Lower leg skin (tissue), 4 donors: ENCODE measurements at places on chromosomes 4 and X. TPM values are rescaled to one million over a fixed set of nuclear protein-coding genes. Genes with fewer than 3 reads are reported as not detected.

Gene ARSJ
- total RNA-seq: 2.0 TPM

Gene SASH3
- 1.7 TPM for total RNA-seq

DNA sequence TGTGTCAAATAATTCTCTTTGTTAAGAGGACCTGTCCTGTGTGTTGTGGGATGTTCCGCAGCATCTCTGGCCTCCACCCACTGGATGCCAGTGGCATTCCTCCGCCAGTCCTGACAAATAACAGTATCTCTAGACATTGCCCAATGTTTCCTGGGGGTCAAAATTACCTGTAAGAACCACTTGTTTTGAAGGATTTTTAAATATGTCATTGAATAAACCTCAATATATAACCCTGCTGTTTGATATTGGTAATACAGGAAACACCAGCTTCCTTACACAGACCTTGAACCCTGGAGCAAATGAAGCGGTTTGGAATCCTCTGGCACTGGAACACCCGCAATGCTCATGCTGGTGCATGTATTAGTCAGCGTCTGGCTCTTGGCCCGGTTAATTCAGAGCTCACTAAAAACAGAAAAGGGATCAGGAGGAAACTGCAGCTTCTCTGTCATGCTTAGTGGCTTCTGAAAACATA is 101.3 kb downstream of the TBL1X start:
- DNase-seq: peak; percentile 86

Gene CLTRN
- 0.39 TPM for total RNA-seq

Gene SLC25A14
- total RNA-seq: 14.9 TPM

DNA sequence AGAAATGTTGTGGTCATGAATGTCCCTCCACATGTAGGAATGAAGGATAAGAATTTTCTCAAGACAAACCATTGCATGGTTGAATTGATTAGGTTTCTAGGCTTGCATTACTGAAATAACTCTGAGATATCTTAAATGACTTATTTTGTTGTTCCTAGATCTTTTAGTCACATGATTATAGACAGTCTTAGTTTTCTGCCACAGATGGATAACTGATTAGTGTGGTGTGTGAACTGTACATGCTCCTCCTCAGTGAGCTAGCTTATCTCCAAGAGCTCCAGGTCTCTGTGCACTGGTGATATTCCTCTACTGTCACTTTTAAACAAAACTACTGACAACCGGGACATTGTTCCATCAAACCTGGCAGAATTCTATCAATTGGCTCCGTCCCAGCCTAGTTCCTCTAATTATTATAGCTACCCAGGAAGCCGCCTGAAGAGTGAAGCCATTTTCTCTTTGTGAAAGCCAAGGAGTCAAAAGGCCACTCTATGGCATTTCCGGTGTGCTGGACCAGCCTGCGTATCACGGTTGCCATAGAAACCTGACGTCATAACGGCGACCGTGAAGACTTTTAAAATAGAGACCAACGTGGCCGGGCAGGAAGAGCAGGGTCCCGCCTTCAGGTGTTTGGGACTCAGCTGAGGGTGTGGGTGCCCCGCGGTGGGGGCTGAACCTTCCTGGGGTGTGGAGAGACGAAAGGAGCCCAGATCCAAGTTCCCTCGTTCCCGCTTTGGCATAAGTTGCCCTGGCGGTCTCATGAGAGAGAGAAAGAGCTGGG is 28.1 kb downstream of the BEX3 start:
- peak; percentile 37 for DNase-seq

Gene HPGD
- total RNA-seq: 173 TPM

GRCh38 chr4:79657379-79657778 is 249.4 kb upstream of the GK2 start:
- no peak for DNase-seq

- no peak for DNase-seq
Measured at GRCh38 chrX:9698576-9698975, 67.1 kb downstream of the GPR143 start.

DNA sequence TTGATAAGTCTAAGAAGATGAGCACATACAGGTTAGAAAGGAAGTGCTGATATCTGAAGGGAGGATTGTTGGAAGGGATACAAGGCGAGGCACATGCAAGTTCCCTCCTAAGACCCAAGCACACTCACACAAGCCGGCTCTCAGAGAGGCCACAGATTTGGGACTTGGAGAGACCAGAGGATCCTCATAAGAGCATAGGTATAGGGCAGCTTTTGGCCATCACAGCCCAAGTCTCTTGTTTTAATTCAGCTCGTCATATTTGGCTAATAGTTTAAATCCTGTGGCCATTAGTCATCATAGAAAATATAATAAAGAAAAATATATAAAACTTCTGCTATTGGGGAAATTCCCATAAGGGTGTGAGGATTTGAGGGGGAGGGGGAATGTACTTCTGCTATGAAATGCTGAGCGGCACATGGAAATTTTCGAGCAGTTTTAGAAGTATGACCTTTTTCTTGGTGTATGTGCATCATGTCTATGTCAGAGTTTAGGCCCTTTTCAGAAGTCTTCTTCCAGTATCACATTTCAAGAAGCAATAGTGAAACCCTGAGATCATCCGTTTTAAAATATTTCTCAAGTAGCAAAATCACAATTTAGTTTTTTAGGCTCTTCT is 97.7 kb downstream of the NFKB1 start:
- DNase-seq: no peak

Gene SMARCA1
- 13.9 TPM for total RNA-seq

DNA sequence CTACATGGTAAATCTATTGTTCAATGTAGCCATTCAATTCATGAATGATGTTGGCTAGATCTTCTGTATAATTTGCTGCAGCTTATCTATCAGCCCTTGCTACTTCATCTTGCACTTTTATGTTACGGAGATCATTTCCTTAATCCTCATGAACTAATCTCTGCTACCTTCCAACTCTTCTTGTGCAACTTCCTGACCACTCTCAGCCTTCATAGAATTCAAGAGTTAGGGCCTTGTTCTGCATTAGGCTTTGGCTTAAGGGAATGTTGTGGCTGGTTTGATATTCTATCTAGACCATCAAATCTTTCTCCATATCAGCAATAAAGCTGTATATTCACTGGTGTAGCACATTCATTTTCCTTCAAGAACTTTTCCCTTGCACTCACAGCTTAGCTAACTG is 36.7 kb upstream of the MAP9 start:
- no peak for DNase-seq

- no peak for DNase-seq
Measured at GRCh38 chrX:147069926-147070325, 255.4 kb upstream of the CXorf51A start.

Gene PLP1
- 6.4 TPM for total RNA-seq

Gene SLC25A4
- total RNA-seq: 10.1 TPM

Gene NHSL2
- 2.4 TPM for total RNA-seq

Gene F8A2
- not detected for total RNA-seq

GRCh38 chr4:98284640-98285046 is 23.5 kb downstream of the RAP1GDS1 start:
- DNase-seq: no peak

DNA sequence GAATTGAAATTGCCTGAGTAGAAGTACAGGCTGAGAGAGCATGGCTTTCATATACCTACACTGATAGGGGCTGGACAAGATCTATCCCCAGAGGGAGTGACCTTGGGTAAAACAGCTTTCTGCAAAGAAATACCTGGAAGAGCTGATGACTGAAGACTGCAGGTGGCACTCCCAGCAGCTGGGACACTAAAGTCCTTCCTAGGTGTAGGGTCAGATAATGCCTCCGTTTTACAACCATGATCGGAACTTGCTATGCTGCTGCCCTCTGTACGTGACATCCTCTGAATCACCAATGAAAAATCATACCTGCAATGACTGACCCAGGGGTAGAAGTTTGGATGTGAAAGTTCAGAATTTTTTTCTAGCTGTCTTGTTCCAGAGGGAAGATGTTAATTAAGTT is 107.2 kb upstream of the WDR1 start:
- no peak for DNase-seq

- no peak for DNase-seq
Measured at GRCh38 chr4:88725986-88726385, 28.4 kb upstream of the NAP1L5 start.

DNA sequence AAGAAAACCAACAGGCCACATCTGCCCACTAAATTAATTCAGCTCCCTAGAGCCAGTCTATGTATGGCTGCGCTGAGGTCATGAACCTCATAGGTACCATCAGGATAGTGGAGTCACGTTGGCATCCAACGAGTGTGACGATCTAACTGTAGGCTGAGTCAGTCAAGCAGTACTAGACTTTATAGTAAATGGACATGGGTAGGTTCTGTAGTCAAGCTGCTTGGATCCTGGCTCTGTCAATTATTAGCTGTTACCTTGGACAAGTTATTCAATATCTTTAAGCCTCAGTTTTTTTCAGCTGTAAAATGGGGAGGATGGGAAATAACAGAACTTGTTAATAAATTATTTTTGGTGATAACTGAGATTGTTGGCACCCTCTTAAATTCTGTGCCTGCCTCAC is 432.4 kb upstream of the RASGEF1B start:
- no peak for DNase-seq

- DNase-seq: no peak
Measured at GRCh38 chrX:106022238-106022637, 16.3 kb downstream of the SERPINA7 start.

Gene DMRTC1
- not detected for total RNA-seq

DNA sequence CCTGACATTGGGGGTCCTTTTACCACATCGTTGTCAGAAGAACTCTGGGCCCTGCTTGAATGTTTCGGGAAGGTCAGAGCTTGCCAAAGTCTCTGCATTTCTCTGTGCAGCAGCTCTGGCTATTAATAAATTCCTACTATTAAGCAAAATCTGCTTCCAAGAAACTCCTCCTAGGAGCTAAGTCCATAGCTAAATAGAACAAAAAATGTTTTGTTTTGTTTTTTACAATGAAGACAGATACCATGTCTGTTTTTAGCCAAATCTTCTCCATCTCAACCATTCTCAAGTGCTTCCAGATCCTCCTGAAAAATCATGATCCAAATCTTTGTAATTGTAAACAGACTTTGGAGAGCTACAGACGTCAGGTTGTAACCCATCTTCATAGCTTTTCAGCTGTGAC is 161.6 kb downstream of the SPATA18 start:
- no peak for DNase-seq

DNA sequence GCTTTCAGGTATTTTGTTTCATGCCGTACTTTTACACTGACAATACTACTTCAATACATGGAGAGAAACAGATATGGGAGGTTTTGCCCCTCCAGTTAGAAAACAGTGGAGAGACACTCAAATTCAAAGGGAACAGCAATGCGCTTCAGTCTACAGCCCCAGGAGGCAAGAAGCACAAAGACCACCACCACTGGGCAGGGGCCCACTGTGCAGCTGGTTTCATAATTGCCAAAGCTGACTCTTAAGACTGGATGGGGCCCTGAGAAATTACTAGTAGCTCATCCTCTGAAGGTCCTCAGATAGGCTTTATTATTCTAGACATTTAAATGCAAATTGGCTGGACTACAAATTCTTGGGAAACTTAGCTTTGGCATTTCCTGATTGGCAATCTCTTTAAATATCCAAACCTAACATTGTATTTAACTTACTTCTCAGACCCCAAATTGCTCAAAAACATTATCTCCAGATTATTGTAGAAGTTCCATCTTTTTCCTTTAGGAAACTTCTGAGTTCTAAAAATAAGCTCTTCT is 85.9 kb upstream of the GPR34 start:
- DNase-seq: no peak

Gene ANTXR2
- 15.2 TPM for total RNA-seq

DNA sequence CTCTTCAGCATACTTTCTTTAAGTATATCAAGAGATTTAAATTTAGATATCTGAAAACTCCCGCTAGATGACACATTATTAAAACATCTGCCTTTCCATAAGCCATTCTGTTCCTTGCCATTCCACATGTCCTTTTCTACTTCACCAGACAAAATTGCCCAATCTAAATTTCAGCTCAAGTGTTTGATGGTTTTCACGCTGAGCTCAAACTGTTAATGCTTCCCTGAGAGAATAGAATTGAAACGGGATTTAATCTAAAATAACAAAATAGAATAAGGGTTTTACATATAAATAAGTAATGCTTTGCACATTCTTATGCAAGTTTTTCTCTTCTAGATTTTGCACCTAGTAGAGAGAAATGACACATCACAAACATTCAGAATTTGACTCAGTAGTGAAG is 764.5 kb upstream of the TENM3 start:
- no peak for DNase-seq

DNA sequence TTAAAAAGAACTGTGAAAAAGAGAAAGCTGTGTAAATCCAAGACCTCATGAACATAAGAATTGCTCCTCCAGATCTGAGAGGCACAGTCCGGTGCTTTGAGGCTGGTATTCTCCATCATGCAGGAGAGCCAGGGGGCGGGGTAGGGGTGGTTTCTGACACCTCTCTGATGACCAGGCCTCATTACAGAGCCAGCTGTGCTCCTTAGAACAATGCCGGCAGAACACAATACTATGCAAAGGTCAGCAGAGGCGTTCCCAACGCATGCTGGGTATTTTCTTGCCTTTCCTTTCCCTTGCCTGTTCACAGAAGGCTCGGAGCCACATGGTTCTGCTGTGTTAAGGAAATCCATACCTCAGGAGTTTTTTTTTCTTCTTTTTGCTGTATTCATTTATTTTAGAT is 91.2 kb upstream of the SOD3 start:
- no peak for DNase-seq

- no peak for DNase-seq
Measured at GRCh38 chrX:71619193-71619592, 882 bp upstream of the CXCR3 start.

Gene FTSJ1
- 29.8 TPM for total RNA-seq

Gene RBBP7
- total RNA-seq: 47.7 TPM

- no peak for DNase-seq
Measured at GRCh38 chr4:101252721-101253120, 94.6 kb downstream of the PPP3CA start.

Gene GUCY1B1
- total RNA-seq: 4.5 TPM

Gene VCX3A
- total RNA-seq: 0.38 TPM

DNA sequence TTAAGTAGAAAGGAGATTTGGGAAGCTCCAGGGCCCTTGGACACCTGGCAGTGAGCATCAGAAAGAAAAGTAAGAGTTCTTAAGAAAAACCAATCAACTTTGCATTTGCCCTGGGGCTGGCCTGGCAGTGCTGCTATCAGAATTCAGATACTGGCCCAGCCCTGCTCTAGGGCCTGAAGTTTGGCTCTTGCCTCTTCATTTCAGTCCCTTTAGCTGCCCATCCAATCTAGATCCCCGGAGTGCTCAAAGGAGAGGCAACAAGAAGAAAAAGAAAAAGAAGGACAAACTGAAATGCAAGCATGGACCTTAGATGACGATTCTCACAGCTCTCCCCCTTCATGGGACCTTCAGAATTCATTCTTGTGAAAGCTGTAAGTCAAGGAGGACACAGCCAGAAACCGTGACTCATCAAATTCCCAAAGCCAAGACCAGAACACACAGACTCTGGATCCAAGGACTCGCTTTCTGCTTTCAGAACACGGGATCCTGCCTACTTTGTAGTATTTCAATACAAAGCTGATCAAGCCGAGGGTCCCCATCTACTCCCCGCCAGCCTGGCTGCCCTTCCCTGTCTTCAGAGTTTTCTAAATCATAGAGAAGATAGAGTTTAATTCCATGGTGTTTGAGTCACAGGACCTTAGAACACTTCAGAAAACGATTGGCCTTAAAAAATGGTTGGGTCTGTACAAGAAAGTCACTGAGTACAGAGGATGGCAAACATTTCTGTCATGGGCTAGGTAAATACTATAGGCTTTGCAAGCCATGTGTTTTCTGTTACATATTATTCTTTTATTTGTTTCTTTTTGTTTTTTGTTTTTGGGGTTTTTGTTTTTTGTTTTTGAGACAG is 103.7 kb downstream of the RBM47 start:
- DNase-seq: peak; percentile 43

Gene ADAMTS3
- total RNA-seq: 0.91 TPM

- no peak for DNase-seq
Measured at GRCh38 chrX:124717537-124717936, 371.2 kb downstream of the SH2D1A start.

GRCh38 chr4:70559924-70560323 is 32.1 kb upstream of the AMBN start:
- DNase-seq: no peak
